Ascending aorta (tissue), 2 donors: ENCODE measurements at places on chromosomes 7 and 10. TPM values are rescaled to one million over a fixed set of nuclear protein-coding genes. Genes with fewer than 3 reads are reported as not detected.

DNA sequence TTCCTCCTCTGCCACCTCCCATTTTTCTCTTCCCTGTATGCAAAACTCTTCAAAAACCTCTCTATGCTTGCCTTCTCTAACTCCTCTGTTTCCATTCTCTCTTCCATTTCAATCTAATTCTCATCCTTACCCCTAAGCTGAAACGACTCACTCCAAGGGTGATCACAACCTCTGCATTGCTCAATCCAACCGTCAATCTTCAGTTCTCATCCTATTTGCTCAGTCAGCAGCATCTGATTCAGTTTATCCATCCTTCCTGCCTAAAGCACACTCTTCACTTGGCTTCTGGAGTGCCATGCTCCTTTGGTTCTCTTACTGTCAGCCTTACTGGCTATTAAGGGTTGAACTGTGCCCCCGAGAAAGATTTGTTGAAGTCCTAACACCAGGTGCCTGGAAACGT is 163.5 kb upstream of the NEBL start:
- no peak for DNase-seq

GRCh38 chr7:34486371-34486770 is 171.6 kb upstream of the NPSR1 start:
- DNase-seq, result no peak

GRCh38 chr7:36784991-36785940 is 61.0 kb upstream of the AOAH start:
- DNase-seq, result peak; percentile 42

- no peak for DNase-seq
These were observed 124.9 kb downstream of the ANLN start for GRCh38 chr7:36514289-36515243.

DNA sequence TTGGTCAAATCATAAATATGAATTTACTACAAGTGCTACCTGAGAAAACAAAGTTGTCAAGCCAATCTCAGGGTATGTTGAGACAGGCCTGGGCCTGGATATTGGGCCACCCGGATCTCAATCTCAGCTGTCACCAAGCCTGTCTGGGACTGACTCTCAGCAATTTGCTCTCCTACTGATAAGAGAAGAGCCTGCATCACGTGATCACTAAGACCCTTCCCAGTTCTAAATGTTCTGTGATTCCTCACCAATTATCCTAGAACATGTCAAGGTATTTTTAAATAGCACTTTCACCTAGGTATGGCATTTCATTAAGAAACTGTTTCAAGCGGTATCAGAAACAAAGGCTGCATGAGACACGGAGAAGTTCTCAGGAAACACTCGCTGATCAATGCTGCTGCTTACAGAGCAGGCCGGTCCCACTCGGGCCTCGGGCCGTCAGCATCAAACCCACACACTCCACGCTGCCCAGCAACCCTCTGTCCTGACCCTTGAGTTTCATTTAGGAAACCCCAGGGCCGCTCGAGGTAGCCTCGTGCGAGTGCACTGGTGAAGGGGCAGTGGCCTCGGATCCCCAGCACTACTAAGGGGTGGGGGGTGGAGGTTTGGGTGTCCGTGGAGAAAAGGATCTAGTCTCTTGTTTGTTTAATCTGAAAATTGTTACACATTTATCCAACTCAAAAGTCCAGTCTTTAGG is 4.1 kb downstream of the KLF6 start:
- no peak for DNase-seq

- no peak for DNase-seq
These were observed 11.5 kb downstream of the PMS2 start for GRCh38 chr7:5997210-5997808.

DNA sequence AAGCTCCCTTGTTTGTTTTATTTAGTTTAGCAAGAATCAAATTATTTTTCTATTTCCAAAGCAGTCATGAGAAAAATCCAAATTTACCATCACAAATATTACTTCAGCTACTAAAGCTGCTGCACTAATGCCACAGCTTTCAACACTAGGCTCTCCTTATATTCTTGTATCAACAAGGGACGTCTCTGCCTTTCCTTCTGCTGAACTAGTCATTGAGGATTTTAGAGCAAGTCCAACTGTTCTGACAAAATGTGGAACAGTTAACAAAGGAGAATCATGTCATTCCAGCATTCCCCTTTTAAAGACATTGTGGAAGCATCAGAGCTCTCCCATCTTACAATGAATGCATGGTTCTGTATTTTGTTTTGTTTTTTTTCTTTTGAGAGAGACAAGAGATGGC is 28.6 kb downstream of the FAM13C start:
- DNase-seq, result no peak

- no peak for DNase-seq
These were observed 113.0 kb downstream of the LRMDA start for GRCh38 chr10:75544386-75544785.

- DNase-seq, result no peak
These were observed 31.0 kb downstream of the AMZ1 start for GRCh38 chr7:2719007-2719406.

DNA sequence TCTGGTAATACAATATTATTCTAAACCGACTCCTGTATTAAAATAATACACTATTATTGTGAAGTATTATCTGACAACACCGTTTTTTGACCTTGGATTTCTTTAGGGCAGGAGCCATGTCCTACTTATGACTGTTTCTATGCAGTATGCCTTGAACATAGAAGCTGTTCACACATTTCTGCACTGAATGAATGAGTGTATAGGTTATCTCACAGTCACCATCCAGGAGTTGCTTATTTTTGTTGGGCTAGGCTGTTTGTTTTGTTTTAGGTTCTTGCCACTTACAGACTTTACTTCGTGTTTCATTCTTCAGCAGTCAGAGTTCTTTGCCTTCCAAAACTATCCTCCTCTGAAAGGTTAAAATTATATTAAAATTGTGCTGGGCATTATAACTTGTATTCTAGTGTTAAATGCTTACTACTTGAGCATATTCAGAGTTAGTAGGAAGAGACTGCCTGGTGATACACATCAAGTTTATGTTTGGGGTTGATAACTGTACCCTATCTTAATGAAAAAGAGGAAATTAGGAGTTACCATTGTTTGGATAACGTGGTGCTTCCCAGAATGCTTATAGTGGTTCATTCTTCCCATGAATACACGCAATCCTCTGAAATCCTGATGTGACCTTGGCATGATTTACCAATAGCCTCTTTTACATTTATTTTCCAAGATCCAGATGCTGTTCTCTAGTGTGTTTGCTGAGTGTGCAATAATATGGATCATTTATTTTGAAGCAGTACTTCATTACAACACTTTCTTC is 1.7 kb downstream of the RALA start:
- no peak for DNase-seq

- no peak for DNase-seq
These were observed 605.4 kb downstream of the INHBA start for GRCh38 chr7:41097501-41097900.

DNA sequence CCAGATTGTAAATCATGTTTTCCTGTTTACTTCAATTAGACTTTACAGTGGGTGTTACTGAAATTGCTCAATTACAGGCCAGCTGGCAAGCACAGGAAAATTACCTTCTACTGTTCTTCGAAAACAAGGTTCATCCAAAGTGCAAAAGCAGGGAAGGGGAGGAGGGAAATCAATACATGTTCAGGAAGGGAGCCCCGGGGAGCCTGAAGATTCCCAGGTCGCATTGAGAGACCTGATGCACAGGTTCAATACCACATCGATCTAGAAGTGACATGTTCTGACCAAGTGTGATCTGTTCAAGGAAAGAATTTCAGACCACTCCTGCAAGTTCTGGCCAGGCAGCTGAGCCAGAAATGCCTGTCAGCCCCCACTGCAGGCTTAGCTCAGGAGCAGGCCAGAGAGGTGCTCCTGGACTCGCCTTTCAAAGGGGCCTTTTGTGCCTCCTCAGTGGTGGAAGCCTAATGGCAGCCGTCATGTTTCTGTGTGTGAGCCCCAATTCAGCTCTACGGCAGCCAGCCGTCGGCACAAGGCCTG is 35.9 kb downstream of the FAM53B start:
- DNase-seq, result no peak

- peak; percentile 55 for DNase-seq
These were observed 214.7 kb downstream of the MAD1L1 start for GRCh38 chr7:2017914-2018568.

DNA sequence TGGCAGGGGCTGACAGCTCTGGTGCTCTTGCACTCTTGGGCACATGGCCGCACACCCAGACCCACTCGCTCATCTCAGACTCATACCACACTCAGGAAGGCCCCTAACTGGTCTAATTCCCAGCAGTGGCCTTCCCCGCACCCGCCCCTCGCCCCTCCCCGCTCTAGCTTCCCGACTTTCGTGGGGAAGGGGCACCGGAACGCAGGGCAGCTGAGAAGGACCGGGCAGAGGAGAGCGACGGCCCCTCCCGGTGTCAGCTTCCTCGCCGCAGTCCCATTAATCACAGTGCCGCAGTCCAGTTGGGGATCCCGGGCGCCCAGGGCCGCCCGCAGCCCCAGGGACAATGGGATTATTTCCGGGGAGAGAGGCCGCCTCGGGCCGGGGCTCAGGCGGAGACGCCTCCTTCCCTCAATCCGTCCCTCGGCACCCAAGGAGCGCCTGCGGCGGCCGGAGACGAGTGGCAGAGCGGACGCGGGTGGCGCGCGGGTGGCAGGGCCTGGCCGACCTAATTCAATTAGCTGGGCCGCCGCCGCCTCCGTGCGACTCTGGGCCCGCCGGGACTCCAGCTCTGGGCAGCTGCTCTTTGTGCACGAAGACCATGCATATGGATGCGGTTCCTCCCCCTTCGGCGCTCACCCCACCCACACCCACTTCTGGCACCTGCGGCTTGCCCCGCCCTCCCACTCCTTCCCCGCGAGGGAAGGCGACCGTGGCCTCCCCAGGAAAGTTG is 7.8 kb upstream of the TLX1 start:
- no peak for DNase-seq

GRCh38 chr7:17367502-17367901 is 69.0 kb downstream of the AHR start:
- no peak for DNase-seq

DNA sequence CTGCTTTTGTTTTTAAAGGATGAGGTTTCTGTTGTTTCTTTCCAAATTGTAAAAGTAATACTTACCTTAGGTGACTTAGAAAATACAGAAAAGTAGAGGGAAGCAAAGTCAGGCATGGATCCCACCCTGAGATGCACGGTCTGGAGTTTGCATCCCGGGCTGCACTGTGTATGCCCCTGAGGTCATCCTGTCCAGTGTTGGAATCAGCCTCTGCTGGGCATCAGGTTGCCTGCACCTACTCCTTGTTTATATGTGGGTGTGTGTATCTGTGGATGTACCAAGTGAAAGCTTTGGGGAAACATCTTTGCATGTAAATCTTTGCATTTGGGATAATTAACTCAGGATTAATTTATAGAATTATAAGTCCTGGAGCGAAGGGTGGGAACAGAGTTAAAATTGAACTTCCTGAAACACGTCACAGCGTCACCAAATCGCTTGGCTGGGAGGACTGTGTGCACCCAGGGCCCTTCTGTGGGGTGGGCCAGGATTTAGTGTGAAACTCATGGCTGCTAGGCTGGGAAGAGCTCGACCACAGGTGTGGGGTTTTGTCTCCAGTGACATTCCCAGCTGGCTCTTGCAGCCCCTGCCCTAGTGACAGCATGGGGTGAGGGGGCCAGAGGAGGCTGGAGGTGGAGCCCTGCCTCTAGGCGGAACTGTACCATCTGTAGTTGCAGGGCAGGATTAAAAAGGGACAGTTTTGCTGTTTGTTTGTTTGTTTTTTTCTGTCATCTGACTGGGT is 27.9 kb downstream of the GTF2IRD1 start:
- DNase-seq, result no peak

- no peak for DNase-seq
These were observed 17.4 kb downstream of the PLEKHA1 start for GRCh38 chr10:122391875-122392274.

DNA sequence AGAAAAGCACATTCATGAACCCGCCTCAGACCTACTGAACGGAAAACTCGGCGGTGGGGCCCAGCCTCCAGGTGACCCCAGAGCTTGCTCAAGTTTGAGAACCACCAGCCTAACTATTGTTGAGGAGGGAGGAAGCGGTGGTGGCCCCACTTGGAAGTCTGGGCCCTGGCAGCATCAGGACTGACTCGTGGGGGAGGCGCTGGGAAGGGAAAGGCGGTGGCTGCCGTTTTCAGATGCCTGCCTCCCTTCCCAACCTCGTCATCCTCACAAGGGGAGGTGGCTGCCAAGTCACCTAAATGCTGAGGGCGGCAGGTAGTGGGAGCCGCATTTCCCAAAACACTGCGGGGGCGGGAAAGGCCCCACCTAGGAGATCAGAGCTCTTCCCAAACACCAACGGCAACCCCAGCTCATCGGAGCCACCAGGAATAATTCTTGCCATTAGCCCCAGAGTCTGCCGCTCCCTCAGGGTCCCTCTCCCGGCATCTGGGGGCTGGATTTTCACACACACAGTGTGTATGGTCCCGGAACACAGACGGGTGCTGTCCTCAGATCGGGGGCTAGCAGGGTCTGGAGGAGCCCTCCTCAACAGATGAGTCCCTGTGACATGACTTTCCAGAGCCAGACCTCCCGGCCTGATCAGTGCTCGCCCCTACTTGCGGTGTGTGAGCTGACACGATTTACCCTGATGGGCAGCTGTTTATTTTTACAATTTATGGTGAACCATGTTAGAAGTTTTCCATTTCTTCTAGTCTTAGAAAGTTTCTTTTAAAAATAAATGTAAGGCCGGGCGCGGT is 31.3 kb downstream of the PRKAG2 start:
- no peak for DNase-seq

GRCh38 chr7:36637417-36637816 is 86.9 kb downstream of the AOAH start:
- no peak for DNase-seq

GRCh38 chr10:105109164-105109563 is 468.1 kb downstream of the SORCS3 start:
- no peak for DNase-seq

GRCh38 chr7:48837266-48837665 is 87.1 kb upstream of the CDC14C start:
- no peak for DNase-seq

- DNase-seq, result no peak
These were observed 177.6 kb upstream of the NAMPT start for GRCh38 chr7:106462365-106462859.

DNA sequence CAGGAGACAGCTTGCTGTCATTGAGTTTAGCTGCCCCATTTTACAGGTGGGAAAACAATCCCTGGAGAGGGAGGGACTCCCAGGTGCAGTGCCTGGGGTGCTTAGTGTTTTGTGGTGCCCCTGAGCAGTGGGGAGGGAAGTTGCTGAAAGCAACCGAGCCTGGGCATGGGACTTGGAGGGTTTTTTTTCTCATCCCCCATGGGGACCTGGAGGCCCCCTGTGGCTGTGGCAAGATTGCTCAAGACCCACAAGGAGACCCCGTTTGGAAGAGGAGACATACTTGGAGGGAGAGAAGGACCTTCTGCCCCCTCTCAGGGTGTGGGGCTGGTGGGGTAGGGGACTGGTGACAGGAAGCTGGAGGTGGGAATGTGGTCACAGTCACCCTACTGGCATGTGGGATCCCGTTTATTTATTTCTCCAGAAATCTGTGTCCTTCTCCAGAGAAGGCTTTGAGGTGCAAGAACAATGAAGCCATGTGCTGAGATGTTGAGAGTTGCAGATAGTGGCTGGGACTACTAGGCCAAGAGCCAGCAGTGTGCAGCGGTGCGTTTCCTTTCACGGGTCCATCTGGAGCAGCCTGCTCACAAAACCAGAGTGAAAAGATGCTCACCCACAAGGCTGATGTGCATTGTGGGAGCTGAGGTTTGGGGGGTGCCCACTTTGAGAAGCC is 21.5 kb downstream of the ZMIZ1 start:
- DNase-seq, result no peak

Gene DENND10
- total RNA-seq, result 85.1 TPM

Gene C7orf33
- total RNA-seq, result not detected

Gene DIP2C
- 14.7 TPM for total RNA-seq

Gene ZEB1
- total RNA-seq, result 77.3 TPM

Gene TAS2R4
- total RNA-seq, result not detected

Gene SAMD9L
- total RNA-seq, result 3.3 TPM
